ENCODE measurements at places on chromosomes 2 and 18.
A peak's percentile ranks its signal among the peaks of the same experiment; 100 is the strongest.

- no peak for DNase-seq
Observed at GRCh38 chr2:2843969-2844548, 513.0 kb upstream of the MYT1L start.

DNA sequence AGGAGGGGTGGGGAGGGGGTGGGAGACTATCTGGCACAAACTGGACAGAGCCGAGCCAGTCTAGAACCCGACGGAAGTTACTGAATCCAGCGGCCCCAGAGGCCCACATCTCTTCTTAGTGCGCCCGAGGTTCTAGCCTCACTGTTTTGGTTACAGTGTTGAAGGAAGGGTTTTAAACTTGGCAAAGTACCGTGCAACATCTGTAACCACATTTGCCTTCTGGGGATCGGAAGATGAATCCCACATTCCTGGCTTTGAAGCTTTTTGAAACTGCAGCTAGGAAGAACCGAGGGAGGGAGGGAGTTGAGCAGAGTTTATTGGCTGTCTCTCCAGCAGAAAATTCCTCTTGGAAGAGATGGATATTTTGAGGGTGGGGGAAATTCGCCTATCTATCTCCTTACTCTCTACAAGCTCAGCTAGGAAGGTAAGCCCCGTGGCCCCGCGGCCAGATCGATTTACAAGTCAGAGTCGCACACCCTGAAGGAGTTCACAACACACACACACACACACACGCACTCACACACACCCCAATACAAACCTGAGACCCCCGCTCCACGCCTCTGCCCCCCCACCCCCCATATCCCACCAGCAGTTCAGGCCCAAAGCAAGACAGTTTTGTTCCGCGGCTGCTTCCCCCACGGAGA lies 1.0 kb downstream of the ACVR1 start:
- DNase-seq: peak; percentile 44

GRCh38 chr2:204416236-204416635 lies 129.0 kb upstream of the PARD3B start:
- DNase-seq: no peak

DNA sequence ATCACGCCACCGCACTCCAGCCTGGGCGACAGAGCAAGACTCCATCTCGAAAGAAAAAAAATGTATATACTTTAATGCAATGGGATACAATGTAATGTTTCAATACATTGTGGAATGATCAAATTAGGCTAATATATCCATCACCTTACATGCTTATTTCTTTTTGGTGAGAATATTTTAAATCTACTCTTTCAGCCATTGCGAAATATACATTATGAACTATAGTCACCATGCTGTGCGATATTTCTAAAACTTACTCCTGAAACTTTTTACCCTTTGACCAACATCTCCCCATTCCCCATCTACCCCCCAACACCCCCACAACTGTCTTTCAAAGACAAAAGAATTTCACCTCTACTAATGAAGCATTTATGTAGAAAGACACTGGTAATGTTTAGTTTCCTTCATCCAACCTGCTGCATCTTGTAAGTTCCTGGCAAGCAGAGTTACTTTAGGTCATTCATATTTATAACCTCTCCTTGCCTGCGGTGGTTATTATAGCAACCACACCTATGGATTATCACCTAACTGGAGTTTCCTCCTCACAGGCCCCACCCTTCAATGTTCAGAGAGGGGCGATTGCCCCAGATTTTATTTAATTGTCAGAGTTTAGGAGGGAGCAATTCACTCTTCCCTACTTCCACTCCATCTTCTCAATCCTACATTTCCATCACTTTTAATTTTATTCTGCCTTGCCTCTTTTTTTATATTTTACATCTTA lies 1.2 kb upstream of the ME2 start:
- no peak for DNase-seq

GRCh38 chr2:167057446-167057845 lies 169.2 kb downstream of the XIRP2 start:
- no peak for DNase-seq

DNA sequence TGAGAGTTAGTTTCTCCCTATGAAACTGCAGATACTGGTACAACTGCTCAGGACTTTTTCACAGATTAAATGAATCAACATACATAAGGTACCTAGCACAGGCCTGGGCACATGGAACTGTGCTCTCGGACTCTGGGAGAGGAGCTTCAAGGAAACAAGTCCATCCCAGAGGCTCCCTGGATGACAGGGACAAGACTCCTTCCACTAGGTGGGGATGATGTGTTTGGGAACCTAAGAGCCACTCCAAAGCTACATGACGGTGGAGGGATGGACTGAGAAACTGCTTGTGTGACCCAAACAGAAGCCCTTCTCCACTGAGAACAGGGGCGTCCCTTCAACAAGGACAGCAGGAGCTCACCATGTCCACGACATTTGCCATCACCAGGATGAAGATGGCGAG lies 37.1 kb downstream of the CENPO start:
- DNase-seq: no peak

DNA sequence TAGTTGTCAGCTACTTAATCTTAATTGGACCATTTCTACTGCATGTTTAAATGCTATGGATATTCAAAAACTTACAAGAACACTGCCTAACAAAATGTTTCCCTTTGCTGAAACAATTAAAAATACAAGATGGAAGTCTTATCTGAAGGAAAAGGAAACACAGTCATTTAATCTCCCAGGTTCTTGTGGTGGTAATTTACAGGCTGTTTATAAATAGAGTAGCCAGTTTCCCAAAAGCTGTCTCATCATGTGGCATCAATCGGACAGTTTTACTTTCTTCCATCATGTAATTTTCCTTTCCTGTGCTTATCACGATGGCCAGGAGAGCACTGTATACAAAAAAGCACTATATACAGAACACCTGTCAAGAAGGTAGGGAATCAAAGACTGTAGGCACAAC lies 368.1 kb downstream of the ZEB2 start:
- no peak for DNase-seq

GRCh38 chr2:193581807-193582206 lies 1387.1 kb upstream of the TMEFF2 start:
- no peak for DNase-seq

DNA sequence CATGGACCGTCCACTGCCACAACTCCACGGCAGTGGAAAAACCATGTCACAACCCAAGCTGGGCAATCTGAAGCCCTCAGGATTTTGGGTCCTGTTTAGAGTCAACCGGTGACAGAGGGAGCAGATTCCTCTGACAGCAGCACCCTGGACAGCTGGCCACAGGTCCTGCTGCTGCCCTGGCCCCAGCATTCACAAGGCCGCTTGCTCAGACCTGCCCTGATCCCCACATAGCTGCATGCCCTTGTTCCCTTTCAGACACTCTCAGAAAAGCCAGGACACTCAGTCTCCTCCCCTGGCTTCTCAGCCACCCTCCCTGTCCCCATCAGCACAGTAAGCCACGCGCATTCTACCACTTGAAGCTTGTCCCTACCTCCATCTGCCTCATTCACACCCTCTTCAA lies 1.6 kb downstream of the COPS9 start:
- no peak for DNase-seq

GRCh38 chr2:207879536-207879935 lies 109.8 kb upstream of the FZD5 start:
- DNase-seq: no peak

DNA sequence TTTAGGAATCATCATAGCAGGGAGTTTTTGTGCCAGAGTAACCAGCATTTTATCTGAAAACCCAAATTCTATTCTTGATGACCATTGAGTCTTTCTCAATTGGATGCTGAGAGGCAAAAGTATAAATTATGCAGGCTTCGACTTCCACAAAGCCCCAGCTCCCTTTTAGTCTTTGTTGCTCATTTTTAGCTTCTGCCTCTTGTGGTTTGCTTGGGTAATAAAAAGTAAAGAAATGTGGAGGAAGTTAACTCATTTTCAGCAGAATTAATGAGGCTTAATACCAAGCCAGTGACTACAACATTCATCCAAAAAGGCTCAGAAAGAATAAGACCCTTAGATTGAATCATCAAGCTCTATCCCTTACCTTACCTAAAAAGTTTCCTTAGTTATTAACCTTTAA lies 18.6 kb downstream of the ERMN start:
- no peak for DNase-seq

DNA sequence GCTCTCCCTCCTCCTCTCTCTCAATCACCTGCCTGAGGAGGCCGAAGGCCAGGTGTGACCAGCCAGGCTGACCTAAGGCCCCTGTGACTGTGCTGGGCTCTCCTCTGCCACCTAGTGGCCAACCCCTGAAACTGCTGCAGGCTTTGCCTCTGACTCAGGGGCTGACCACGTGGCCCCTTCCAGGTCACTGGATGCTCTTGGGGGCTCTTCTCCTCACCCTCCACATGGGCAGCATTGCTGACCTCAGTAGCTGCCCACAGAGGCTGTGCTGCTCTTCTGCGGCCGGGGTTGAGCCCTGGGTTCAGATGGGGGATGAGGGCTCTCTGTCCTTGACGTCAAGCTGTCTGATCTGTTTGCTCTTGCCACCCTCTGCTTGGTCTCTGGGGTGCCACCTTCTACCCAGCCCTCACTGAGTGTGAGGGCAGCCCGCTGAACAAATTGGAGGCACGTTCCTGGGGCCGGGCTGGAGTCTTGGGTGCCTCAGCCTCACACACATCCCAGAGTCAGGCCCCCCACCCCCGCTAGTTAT lies 122.7 kb downstream of the TWIST2 start:
- peak; percentile 55 for DNase-seq

DNA sequence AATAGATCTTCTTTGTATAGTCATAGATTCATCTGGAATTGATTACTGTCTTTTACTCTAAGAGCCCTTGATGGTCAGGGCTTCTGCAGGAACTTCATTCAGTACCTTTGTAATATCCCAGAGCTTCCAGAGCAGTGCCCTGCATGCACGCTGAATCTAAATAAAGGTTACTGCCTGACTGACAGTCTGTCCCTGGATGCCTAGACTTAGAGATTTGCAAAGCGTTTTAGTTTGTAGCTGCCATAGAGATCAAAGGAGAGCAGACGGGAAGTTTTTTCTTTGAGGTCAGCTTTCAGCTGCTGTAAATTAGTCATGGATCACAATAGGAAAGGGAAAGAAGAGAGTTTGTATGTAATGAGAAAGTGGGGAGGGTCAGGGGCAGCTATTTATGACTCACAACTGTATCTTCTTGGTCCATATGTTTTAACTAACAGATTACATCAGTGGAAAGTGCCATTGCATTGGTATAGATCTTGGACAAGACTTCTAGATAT lies 45.2 kb upstream of the NYAP2 start:
- DNase-seq: no peak

DNA sequence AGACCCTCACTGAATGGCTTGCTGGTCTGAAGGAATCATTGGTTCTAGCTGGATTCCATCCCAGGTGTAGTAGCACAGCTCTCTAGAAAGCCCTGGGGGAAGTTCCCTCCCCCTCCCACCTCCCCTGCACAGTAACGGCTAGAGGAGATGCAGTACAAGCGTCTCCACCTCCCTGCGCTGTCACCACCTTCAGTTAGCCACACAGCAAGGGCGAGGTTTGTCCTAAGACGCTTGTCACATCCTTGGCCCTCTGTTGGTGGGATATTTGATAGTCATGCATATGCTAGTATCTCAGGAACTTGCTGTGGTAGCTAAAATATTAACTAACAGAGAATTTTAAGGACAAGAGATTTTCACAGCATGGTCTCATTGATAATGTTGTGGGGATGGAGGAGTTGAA lies 19.4 kb downstream of the TRAPPC12 start:
- DNase-seq: no peak

DNA sequence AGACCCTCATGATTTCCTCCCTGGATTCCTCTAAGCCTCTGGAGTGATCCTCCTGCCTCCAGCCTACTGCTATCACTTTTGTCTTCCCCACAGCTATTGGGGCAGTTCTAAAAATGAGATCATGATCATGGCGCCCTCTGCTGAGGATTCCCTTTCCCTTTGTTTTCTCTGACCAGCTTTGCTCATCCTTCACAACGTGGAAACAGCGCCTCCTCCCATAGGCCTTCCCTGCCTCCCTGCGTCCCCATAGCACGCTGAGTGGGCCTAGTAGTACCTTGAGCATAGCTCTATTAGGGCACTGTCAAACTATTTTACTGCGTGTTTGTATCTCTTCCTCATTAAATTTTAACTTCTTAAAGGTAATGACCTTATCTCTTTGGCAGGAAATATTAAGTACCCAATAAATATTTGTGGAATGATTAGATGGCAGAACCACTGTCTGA lies 207.0 kb upstream of the FANCL start:
- peak; percentile 45 for DNase-seq

GRCh38 chr2:235729557-235729947 lies 235.7 kb downstream of the AGAP1 start:
- no peak for DNase-seq

DNA sequence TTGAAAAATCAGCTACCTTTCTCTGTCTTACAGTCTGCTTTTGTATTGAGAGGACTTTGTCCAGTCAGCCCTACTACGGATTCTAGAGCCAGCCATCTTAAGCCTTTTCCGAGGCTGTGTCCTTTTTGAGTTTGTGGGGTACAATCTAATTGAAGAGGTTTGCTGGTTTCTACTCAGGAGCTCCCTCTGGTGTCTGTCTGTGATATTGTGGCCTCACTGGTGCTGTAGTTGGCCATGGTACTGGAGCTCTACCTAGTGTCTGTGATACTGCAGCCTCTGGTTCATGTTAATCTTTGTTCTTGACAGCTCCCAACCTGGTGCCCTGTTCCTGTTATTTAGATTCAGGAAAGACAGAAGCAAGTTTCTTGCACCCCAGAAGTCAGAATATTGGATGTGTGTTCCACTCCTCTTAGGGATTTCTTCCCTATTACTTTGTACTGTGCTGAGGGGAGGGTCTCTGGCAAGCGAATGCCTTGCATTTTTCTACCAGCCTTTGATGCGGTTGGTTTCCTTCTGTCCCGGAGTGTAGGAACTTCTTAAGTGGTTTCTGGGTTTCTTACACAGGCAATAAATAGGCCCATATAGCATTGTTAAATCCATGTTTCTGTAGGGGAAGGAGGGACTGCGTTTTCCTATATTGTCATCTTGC lies 78.5 kb downstream of the ACSL3 start:
- peak; percentile 80 for DNase-seq

DNA sequence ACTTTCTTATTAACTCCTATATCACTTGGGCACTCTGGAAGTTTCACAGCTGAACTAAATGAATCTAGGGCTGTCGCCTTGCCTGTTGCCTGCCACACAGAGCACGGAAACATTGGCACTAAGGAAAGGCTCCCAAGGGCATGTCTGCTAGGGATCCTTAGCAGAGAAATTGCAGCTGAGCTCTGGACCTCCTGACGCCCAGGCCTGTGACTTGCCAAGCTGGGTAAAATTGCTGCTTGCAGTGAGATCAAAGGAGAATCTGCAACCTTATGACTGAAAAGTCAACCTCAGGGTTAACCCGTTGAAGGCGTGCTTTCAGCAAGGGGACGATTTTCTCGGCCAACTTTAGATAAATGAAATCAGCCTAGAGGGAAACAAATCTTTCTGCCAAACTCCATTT lies 189.8 kb downstream of the NCK2 start:
- DNase-seq: peak; percentile 63

DNA sequence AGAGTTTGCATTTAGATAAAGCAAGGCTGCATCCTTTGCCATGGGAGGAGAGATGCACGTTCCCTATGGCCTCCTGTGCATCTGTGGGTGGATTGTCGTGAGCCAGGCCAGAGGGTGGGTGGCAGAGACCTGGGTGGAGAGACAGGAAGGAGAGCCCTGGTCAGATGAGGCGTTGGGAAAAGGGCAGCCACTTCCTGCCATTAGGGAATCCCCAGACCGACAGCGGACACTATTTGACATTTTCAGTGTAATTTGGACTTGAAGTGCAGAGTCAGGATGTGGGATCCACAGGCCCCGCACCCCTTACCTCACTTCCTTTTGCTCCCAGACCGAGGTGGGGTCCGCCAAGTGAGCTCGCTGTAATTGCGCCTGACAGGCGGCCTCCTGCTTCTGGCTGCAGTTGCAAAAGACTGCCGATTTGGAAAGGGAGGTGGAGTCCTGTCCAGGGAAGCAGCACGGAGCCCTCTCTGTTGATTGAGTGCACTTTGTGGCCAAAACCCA lies 150.0 kb downstream of the DYSF start:
- peak; percentile 25 for DNase-seq

Measured in activated naive CD4-positive, alpha-beta T cell treated with anti-CD3 and anti-CD28 coated beads, Interleukin-2, amount 10 ng/mL, durations not matched to agents 7 days and 5 days (primary cell).